ENCODE measurements at places on chromosomes 12 and 14.

- peaks cover 34% of the 10 kb centered on the region for H3K4me1 ChIP-seq
- DNase-seq = no peak
- H3K27ac ChIP-seq = peak overlapping the region; percentile 12
- H3K4me3 ChIP-seq = no peak overlapping the region
- no peaks in the 10 kb centered on the region for H3K27me3 ChIP-seq
- peaks cover 43% of the 10 kb centered on the region for H3K36me3 ChIP-seq
These were observed 64.1 kb upstream of the AP4S1 start for GRCh38 chr14:30961330-30961729.

DNA sequence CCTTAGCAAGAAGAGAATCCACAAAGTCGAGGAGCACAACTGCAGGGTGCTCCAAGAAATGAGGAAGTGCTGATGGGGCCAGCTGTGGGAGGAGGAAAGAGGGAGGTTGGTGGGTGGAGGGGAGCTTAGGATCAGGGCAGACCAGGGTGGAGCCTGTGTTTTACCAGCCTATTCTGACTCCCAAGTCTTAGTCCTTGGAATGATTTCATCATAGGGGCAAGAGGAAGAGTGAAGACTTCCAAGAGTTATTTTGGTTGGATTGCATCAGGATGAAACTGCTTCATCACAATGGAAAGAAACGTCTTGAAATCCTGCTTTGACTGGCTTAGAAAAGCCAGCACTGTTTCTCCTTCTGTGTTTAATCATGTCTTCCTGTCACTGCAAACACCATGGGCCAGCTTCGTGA lies 194.0 kb downstream of the DPF3 start:
- H3K36me3 ChIP-seq = no peaks in the 10 kb centered on the region
- no peaks in the 10 kb centered on the region for H3K27me3 ChIP-seq
- no peak for DNase-seq
- no peaks in the 10 kb centered on the region for H3K4me1 ChIP-seq

- no peak overlapping the region for H3K4me3 ChIP-seq
- DNase-seq = no peak
- no peaks in the 10 kb centered on the region for H3K36me3 ChIP-seq
- H3K4me1 ChIP-seq = no peaks in the 10 kb centered on the region
- no peaks in the 10 kb centered on the region for H3K27me3 ChIP-seq
- no peak overlapping the region for H3K27ac ChIP-seq
These were observed 15.2 kb upstream of the AKAP6 start for GRCh38 chr14:32313844-32314376.

GRCh38 chr14:105292826-105293711 lies 7.7 kb downstream of the BRF1 start:
- H3K27me3 ChIP-seq = no peaks in the 10 kb centered on the region
- peak; percentile 71 for DNase-seq
- peak overlapping the region; percentile 86 for H3K27ac ChIP-seq
- H3K4me1 ChIP-seq = peaks cover 38% of the 10 kb centered on the region
- H3K4me3 ChIP-seq = peak overlapping the region; percentile 56

GRCh38 chr12:4468994-4469393 lies 23.4 kb upstream of the FGF6 start:
- no peak for DNase-seq
- no peak overlapping the region for H3K4me3 ChIP-seq
- H3K27ac ChIP-seq = no peak overlapping the region
- no peaks in the 10 kb centered on the region for H3K36me3 ChIP-seq
- H3K27me3 ChIP-seq = peaks cover 3% of the 10 kb centered on the region

DNA sequence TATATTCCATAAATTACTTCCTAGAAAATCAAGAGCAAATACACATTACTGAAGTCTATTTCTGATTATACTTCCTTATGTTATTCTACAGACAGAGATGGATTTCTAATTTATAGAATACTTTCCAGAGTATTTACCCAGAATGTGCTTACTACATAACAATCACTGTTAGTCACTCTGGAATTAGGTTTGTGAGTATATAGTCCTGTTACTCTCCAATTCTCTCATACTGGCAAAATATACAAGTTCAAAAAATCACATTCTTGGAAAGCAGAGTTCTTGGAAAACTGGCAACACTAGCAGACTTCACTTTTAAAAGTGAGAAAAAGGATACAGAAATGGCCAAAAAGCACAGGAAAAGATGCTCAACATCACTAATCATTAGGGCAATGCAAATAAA lies 7.3 kb downstream of the PPP2R5E start:
- H3K36me3 ChIP-seq = peaks cover 40% of the 10 kb centered on the region
- H3K27ac ChIP-seq = no peak overlapping the region
- peaks cover 8% of the 10 kb centered on the region for H3K4me1 ChIP-seq
- no peak for DNase-seq
- H3K4me3 ChIP-seq = no peak overlapping the region

DNA sequence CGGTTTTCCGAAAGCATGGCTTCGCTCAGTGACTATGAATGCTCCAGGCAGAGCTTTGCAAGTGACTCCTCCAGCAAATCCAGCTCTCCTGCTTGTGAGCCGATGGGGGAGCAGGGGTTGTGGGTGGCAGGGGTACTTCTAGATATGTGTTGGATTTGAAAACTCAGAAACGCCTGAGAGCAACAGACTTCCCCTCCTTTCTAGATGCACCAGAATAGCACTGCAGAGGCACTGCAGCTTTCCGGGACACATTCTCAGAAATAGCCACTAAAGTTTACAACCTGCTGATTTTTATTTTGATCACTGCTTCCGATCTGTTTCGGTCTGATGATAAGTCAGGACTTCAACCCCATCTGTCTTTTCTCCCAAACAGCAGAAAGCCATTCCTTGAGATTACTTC lies 8.6 kb downstream of the TCP11L2 start:
- peaks cover 3% of the 10 kb centered on the region for H3K36me3 ChIP-seq
- H3K27me3 ChIP-seq = no peaks in the 10 kb centered on the region
- H3K4me1 ChIP-seq = peaks cover 56% of the 10 kb centered on the region
- peak overlapping the region; percentile 76 for H3K27ac ChIP-seq
- no peak for DNase-seq
- no peak overlapping the region for H3K4me3 ChIP-seq

DNA sequence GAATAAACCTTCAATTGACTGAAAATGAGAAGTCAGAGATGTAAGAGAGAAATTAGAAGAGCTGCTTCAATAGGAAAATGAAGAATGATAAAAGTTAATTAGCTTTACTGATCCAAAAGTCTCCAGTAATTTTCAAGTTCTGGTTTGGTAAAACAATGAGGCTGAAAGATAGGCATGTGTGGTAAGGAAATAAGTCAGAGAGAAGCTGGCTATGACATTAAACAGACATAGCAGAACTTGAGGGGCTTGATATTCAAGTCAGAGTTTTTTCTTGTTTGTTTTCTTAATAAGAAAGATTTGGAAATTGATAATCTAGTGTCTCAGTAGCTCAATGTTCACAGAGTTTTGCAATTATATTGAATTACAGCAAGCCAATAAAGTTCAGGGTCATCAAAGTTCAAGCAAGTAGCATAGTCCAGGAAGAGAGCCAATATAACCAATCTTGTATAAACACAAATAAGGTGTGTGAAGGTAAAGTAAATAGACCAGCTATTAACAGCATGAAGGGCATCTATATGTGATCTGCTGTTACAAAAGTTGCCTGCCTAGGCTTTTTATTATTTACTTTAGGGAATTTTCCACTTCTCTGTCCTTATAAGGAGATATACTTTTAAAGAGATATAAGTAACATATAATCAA lies 1111.5 kb downstream of the TRHDE start:
- no peaks in the 10 kb centered on the region for H3K4me1 ChIP-seq
- H3K4me3 ChIP-seq = no peak overlapping the region
- DNase-seq = no peak
- H3K27ac ChIP-seq = no peak overlapping the region
- H3K36me3 ChIP-seq = no peaks in the 10 kb centered on the region

GRCh38 chr12:79522257-79522988 lies 168.3 kb downstream of the PAWR start:
- H3K36me3 ChIP-seq = no peaks in the 10 kb centered on the region
- no peak overlapping the region for H3K27ac ChIP-seq
- no peaks in the 10 kb centered on the region for H3K27me3 ChIP-seq
- no peaks in the 10 kb centered on the region for H3K4me1 ChIP-seq
- no peak for DNase-seq

GRCh38 chr12:27382171-27382795 lies 49.6 kb downstream of the BMAL2 start:
- H3K4me3 ChIP-seq = no peak overlapping the region
- no peaks in the 10 kb centered on the region for H3K27me3 ChIP-seq
- H3K36me3 ChIP-seq = no peaks in the 10 kb centered on the region

- H3K27me3 ChIP-seq = no peaks in the 10 kb centered on the region
- H3K36me3 ChIP-seq = peaks cover 5% of the 10 kb centered on the region
- H3K4me1 ChIP-seq = peaks cover 36% of the 10 kb centered on the region
- no peak overlapping the region for H3K27ac ChIP-seq
- DNase-seq = no peak
These were observed 121.7 kb downstream of the DUSP6 start for GRCh38 chr12:89230376-89231315.

GRCh38 chr14:78978896-78979295 lies 808.7 kb downstream of the NRXN3 start:
- no peak for DNase-seq
- no peak overlapping the region for H3K4me3 ChIP-seq

DNA sequence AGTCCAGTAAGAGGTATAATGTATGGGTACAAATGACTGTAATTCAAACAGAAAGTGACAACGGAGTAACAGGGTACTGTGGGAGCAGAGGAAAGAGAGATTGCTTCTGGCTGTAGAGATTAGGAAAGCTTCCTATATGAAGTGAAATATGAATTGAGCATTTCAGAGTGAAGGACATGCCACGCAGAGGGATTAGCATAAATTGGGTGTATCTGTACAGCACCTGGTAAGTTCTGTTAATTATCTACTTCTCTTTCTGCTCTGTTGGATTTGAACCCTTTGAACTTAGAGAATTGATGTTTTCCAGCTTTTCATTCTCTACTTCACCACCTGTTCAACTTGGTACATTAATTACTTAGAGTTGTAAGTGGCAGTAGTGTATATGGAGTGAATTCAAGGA lies 8.8 kb downstream of the STK38L start:
- DNase-seq = no peak
- no peak overlapping the region for H3K27ac ChIP-seq
- peaks cover 26% of the 10 kb centered on the region for H3K4me1 ChIP-seq
- no peaks in the 10 kb centered on the region for H3K27me3 ChIP-seq
- no peak overlapping the region for H3K4me3 ChIP-seq

DNA sequence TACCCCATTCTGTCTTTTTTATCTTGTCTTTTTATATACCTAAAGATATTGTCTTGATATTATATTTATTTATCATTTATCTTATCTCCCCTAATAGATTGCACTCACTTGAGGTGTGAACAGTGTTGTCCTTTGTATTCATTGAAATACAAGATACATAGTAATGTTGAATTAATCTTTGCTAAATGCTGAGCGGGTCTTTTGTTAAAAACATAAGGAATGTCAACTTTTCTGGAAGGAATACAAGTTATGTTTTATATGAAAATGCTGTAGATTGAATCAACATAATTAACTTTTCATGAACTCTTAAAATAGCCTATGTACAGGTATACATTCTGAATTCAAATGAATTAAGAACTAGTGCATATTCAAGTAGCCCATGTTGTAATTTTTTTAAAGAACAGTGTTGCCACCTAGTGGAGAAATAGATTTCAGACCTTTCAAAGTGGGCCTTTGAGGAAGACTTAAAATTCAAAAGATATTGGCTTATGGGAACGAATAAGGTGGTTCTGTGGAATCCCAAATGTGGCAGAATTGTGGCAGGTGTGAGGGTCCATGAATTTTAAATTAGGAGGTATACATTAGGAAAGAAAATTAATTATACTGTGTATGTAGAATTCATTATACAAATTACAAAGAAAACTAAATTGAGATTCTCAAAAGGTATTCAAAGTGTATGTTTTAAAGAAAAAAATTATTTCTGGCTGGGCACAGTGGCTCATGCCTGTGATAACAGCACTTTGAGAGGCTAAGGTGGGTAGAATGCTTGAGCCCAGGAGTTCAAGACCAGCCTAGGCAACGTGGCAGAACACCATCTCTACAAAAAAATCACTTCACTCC lies 19.1 kb downstream of the BBOF1 start:
- no peak for DNase-seq
- no peak overlapping the region for H3K27ac ChIP-seq
- no peak overlapping the region for H3K4me3 ChIP-seq
- no peaks in the 10 kb centered on the region for H3K36me3 ChIP-seq
- no peaks in the 10 kb centered on the region for H3K27me3 ChIP-seq

- H3K27ac ChIP-seq = no peak overlapping the region
- H3K27me3 ChIP-seq = no peaks in the 10 kb centered on the region
- H3K36me3 ChIP-seq = no peaks in the 10 kb centered on the region
- no peak for DNase-seq
These were observed 152.8 kb upstream of the PTPRQ start for GRCh38 chr12:80291108-80291754.

DNA sequence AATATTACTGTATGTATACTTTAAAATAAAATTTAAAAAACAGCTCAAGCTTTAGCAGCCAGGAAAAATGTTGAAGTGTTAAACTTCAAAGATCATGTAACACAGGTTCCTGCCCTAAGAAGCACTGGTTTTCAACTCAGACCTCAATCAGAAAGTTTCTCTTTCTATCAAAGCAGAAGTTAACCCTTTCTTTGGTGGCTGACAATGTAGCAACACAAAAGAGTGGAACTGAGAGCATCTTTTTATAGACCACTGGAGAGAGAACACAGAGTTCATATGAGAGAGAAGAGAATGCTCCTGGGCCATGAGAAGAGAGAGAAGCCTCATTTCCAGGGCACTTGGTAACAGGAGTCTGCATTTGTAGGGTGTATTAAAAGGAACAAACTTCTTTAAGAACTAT lies 42.2 kb upstream of the KTN1 start:
- no peak overlapping the region for H3K4me3 ChIP-seq
- peaks cover 9% of the 10 kb centered on the region for H3K36me3 ChIP-seq
- no peak overlapping the region for H3K27ac ChIP-seq
